Dorsolateral prefrontal cortex (tissue), 122 donors: ENCODE measurements at places on chromosomes 7 and 10. TPM values are rescaled to one million over a fixed set of nuclear protein-coding genes. Genes with fewer than 3 reads are reported as not detected.

The HOXA3 gene
- total RNA-seq, result not detected

The CALHM2 gene
- 12.7 TPM for total RNA-seq

The PNLIP gene
- not detected for total RNA-seq

DNA sequence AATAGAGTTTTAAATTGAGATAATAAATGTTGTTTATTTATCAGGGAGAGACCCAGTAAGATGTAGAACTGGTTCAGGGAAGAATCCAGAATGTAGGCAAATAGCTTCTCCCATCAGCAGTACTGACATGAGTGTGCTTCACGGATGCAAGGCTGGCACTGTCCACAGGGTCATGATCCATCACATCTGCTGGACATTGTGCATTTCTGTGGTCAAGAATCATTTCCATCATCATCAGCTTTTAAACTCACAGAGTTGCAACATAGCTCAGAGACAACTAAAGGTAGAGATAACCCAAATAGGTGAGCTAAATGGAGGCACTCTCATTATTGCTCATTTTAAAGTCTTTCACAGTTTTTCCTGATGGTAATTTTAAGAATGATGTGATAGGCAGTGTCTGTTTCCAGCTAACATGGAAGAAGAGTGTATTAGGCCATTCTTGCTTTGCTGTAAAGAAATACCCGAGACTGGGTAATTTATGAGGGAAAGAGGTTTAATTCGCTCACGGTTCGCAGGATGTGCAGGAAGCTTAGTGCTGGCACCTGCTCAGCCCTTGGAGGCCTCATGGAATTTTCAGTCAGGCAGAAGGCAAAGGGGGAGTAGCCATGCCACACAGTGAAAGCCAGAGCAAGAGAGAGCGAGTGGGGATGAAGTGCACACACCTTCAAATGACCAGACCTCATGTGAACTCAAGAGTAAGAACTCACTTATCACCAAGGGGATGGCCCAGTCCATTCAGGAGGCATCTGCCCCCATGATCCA lies 80.8 kb downstream of the INPP5A start:
- no peak for DNase-seq

GRCh38 chr7:56079450-56080185 lies 13.1 kb downstream of the PHKG1 start:
- peak; percentile 82 for DNase-seq

- no peak for DNase-seq
These were observed 38.8 kb downstream of the FGFR2 start for GRCh38 chr10:121559326-121560026.

DNA sequence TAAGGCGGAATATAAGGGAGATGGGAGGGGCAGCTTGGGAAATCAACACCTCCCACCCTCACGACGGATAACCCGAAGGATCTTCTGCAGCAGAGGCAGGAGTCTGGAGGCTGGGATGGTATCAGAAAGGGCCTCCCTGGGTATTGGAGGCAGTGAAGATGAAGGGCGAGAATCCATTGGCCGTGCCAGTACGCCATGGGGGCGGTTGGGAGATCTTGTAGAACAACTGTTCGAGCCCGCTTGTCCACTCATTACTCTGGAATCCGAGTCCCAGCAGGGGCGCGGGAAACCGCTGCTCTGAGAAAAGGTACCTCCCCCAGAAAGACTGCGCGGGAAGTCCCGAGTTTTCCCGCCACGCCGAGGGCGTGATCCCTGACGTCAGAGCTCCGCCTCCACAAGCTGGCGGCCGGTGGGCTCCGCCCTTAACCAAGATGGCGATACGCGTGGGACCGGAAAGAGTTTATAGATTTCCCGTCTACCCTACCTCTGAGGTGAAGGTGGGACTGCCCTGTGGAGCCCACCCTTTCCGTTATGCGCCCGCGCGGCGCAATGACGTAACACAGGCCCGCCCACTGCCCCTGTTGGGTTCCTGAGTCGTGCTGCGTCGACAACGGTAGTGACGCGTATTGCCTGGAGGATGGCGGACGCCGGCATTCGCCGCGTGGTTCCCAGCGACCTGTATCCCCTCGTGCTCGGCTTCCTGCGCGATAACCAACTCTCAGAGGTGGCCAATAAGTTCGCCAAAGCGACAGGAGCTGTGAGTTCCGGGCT lies at the start of gene NOLC1:
Gene NOLC1, plus strand, starts transcription at position 616 of the 771 bp plus-strand sequence. Its CDS starts 22 bp downstream, at position 638.
- DNase-seq, result peak; percentile 99

DNA sequence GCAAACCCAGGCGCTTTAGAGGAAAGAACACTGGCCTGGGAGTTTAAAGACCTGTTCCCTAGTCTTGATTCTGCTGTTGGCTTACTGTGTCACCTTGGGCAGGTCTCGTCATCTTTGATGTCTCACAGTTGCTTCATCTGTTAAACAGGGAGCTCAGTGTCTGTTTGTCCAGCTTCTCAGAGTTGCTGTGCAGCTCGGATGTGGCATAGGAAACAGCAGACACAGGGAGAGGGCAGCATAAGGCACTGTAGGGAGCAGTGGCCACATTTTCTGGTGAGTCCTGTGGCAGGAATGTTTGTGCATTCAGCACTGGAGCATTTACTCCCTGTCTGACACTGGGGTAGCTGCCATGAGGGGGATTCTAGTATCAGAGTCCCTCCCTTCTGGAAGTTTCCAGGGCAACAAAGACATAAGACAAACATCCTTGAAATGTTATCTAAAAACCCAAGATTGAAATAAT lies 2.0 kb downstream of the REPIN1 start:
- no peak for DNase-seq

- DNase-seq, result peak; percentile 70
These were observed 29.4 kb upstream of the JAKMIP3 start for GRCh38 chr10:132036153-132036886.

DNA sequence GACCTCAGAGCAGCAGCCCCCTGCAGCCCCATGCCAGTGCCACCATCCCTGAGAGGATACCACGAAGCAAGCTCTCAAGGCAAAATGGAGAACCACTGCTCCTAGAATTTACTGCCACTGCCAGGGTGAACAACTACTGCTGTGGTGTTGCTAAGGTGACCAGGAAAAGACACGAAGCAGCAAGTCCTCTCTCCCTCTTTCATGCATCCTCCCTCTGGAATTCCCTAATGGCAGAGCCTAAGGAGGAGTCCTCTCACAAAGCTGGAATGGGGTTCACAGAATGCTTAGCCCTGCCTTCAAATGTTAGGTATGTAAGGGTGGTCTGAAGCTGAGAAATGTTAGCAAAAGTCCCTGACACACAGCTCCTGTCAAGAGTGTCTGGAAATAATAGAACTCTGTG lies 35.8 kb upstream of the NPSR1 start:
- no peak for DNase-seq

DNA sequence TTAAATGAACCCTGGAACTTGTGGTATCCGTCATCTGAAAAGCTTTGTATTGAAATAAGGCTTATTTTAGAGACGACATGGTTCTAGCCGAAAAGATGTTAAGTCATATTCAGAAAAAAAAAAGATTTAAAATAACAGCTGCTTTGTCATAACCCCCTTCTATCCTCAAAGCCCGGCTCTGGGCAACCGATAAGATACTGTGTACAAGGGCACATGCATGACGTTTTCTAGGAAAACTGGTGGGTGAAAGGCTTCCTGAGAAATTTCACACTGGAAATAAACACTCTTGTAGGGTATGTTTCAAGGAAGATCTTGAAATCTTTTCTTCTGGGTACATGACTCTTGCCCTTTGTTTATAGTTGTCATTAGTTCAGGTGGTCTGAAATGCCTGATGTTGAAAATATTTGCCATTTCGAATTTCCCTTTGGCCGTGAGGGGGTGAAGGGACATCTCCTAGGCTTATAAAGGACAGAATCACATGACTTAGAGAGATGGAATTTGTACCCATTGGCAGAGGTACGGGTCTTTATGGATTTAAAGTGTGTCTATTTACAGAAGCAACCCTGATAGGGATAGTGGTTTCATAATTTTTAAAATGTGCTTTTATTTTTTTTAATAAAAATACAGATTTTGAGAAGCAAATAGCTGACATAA lies 232.5 kb downstream of the PTEN start:
- no peak for DNase-seq

GRCh38 chr7:83210479-83210878 lies 47.8 kb upstream of the PCLO start:
- DNase-seq, result no peak

DNA sequence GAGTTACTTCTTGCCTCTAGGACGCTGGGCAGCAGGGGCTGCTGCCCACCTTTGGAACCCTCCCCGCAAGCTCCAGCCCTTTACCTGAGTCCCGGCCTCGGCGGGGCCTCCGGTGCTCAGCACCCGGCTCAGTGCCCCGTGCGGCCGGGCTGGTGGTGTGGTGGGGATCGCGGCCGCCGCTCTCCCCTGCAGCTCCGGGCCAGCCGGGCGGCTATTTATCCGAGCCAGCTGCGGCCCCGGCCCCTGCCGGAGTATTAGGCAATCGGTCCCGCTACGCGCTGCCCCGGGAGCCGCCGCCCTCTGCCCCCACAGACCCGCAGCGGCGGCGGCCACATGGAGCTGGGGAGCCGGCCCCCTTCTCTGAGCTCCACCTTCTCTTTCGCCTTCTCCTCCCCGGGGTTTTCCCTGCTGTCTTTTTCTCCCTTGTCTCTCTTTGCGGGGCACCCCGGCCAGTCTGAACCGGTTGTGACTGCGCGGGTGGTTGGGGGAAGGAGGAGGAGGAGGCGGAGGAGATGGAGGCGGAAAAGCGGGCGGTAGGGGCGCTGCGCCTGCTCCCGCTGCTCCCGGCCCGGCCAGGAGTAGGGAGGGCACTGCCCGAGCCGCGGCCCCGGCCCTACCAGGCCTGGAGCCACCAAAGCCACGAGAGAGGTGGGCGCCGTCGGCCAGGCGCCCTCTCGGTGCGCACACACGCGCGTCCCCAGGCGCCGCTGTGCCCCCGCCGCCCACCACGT lies at the start of gene SLC16A9:
Gene SLC16A9, minus strand, starts transcription at position 456 of the 731 bp plus-strand sequence. CDS start 25,559 bp downstream, outside the sequence.
- DNase-seq, result peak; percentile 60
